ENCODE measurements at places on chromosomes 4 and X. TPM values are rescaled to one million over a fixed set of nuclear protein-coding genes. Genes with fewer than 3 reads are reported as not detected.

ADH1B gene
- total RNA-seq: 43.5 TPM

HPGD gene
- total RNA-seq: 22.2 TPM

XKRX gene
- not detected for total RNA-seq

SMIM14 gene
- 56.3 TPM for total RNA-seq

RNF150 gene
- 20.8 TPM for total RNA-seq

PDGFRA gene
- total RNA-seq: 519 TPM

EXOC1L gene
- not detected for total RNA-seq

CLDN22 gene
- total RNA-seq: under 0.01 TPM

PROM1 gene
- total RNA-seq: under 0.01 TPM

XPNPEP2 gene
- 9.9 TPM for total RNA-seq

AKAP4 gene
- total RNA-seq: not detected

APLN gene
- total RNA-seq: 1.3 TPM

HADH gene
- 20.6 TPM for total RNA-seq

MAB21L2 gene
- total RNA-seq: 5.4 TPM

RPS6KA6 gene
- total RNA-seq: 4.0 TPM

CHRDL1 gene
- total RNA-seq: 1.6 TPM

TMEM154 gene
- 5.2 TPM for total RNA-seq

RHOXF2B gene
- total RNA-seq: not detected

MSANTD1 gene
- 0.85 TPM for total RNA-seq

CFAP47 gene
- not detected for total RNA-seq

ACE2 gene
- total RNA-seq: not detected

F8A3 gene
- 3.7 TPM for total RNA-seq

SYTL5 gene
- 0.16 TPM for total RNA-seq

FAT1 gene
- 334 TPM for total RNA-seq

USP51 gene
- total RNA-seq: 3.6 TPM

DBET gene
- not detected for total RNA-seq

GC gene
- not detected for total RNA-seq

ANOS1 gene
- total RNA-seq: 0.12 TPM

NSG1 gene
- 0.73 TPM for total RNA-seq

RIPPLY1 gene
- not detected for total RNA-seq

WNK3 gene
- 4.9 TPM for total RNA-seq

BEX1 gene
- total RNA-seq: 0.61 TPM

TAF7L gene
- 0.16 TPM for total RNA-seq

TMPRSS11A gene
- not detected for total RNA-seq

TDO2 gene
- total RNA-seq: 1.5 TPM

RAB40AL gene
- 0.73 TPM for total RNA-seq

SHOX gene
- total RNA-seq: not detected

PASD1 gene
- total RNA-seq: not detected

CXCL13 gene
- total RNA-seq: not detected

SLC6A14 gene
- not detected for total RNA-seq

TMEM31 gene
- total RNA-seq: not detected

TCEAL1 gene
- 16.2 TPM for total RNA-seq

ETDB gene
- not detected for total RNA-seq

STS gene
- total RNA-seq: 11.5 TPM

SSX3 gene
- not detected for total RNA-seq

ASB12 gene
- total RNA-seq: not detected

ARHGAP6 gene
- 0.97 TPM for total RNA-seq

SASH3 gene
- not detected for total RNA-seq

HHIP gene
- under 0.01 TPM for total RNA-seq

PRRG3 gene
- total RNA-seq: 2.2 TPM

ZNF157 gene
- total RNA-seq: not detected

NKX3-2 gene
- total RNA-seq: under 0.01 TPM

PPEF1 gene
- total RNA-seq: not detected

KIF4A gene
- total RNA-seq: 2.3 TPM

TBC1D14 gene
- total RNA-seq: 43.8 TPM

SRP72 gene
- total RNA-seq: 89.7 TPM

KCND1 gene
- 2.1 TPM for total RNA-seq

NEK1 gene
- total RNA-seq: 9.0 TPM
